Aorta (tissue), 5 donors: ENCODE measurements at places on chromosomes 3 and 15. TPM values are rescaled to one million over a fixed set of nuclear protein-coding genes. Genes with fewer than 3 reads are reported as not detected.
A peak's percentile ranks its signal among the peaks of the same experiment; 100 is the strongest.

TMCO5A gene
- total RNA-seq, result not detected

NR1I2 gene
- 0.12 TPM for total RNA-seq

SPATA12 gene
- not detected for total RNA-seq

GOLGA6L7 gene
- not detected for total RNA-seq

FHIT gene
- total RNA-seq, result 9.2 TPM

DHX30 gene
- 53.6 TPM for total RNA-seq

PLCH1 gene
- total RNA-seq, result 0.57 TPM

DNA sequence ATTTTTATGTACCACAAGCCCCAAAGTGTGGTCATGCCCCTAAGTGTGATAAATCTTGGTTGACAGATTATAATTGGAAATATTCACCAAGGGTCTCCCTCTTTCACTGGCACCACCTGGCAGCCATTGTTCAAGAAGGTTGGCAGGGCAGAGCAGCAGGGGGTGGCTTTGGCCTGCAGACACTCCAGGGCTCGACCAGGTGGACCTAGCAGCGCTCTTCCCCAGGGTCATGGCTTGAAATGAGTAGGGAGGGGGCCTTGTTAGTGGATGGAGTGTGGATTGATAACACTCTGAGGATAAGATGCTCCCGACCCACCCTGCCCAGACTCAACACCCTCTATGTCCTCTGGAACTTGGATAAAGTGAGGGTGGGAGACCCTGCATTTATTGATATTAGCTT lies 58.2 kb upstream of the KLHL25 start:
- DNase-seq, result no peak

GRCh38 chr15:71743861-71744382 lies 66.4 kb upstream of the NR2E3 start:
- DNase-seq, result no peak

DNA sequence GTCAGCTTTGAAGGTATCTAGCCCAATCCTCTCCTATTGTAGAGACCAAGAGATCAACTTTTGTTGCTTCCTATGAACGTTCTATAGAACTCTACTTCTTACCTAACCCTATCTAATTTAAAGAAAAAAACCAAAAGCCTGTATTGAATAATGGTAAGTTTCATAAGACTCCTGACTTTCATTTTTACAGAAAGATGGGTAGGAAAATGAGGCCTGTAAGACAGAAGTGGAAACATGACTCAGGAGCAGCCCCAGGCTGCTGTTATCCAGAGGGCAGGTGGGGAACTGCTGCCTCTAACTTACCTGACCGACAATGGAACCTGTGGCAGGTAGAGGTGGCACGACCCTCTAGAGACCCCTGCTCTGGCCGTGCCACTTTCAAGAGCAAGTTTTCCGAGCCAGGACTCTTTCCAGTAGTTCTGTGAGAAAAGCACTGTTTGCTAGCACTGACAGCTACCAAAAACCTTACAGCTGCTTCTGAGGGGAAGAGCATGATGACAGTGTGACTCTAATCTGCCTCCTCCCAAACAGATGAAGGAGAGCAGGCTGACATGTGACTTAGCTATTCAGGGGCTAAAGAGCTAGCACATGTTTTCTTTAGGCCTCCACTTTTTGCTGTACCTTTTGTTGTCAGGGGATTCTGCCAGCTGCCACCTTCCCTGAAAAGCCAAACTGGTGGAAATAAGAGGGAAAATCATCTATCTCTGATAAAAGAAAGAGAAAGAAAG lies 17.5 kb downstream of the POPDC2 start:
- DNase-seq, result no peak

DNA sequence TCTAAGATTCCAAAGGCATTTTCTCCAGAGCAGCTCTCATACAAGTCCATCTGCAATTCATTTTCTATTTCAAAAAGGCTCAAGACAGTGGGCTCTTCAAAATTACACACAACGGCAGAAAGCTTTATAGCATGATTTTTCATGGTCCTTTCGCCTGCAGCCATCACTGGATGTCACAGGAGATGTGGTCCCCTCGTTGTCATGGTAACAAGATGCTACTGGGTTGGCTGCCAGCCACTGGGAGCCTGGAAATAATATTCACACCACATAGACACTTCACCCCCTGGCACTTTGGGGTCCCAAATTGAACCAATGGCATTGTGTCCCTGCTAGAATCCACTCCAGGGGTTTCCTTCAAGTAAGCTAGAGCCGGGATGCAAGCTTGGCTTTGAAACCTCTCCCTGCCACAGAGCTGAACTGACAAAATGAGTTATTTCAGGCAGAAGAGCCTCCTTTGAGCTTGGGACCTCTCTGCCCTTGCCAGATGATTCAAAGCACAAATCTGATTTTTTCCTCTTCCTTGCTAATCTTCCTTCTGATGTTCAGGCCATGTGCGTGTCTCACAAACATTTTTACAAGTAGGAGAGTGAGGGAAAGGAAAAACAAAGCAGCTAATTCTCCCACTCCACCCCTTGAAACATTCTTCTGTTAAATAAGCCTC lies 512.6 kb upstream of the ADAMTS9 start:
- DNase-seq, result no peak

GRCh38 chr3:45528429-45528828 lies 66.1 kb upstream of the LIMD1 start:
- no peak for DNase-seq

GRCh38 chr3:181105646-181106045 lies 116.1 kb upstream of the DNAJC19 start:
- no peak for DNase-seq

- no peak for DNase-seq
Measured at GRCh38 chr15:97995192-97995591, 34.7 kb downstream of the ARRDC4 start.

GRCh38 chr3:122964811-122965210 lies 62.8 kb downstream of the SEMA5B start:
- DNase-seq, result no peak

DNA sequence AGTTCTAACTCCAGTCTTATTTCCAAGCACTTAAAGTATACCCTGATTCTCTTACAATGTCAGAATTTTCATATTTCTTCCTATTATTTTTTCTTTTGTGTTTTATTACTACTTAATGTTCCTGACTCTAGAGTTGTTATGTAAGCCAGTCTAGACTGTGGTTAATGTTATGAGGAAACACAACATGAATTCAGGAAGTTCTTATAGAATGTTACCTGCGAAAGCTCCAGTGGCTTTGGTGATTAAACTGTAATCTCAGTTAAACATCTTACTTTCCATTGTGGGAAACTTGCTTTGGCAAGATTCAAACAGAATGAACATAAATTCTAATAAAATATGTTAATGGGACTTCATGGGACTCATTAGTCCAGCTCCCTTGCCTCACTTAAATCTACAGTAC lies 36.6 kb upstream of the CHL1 start:
- DNase-seq, result no peak

DNA sequence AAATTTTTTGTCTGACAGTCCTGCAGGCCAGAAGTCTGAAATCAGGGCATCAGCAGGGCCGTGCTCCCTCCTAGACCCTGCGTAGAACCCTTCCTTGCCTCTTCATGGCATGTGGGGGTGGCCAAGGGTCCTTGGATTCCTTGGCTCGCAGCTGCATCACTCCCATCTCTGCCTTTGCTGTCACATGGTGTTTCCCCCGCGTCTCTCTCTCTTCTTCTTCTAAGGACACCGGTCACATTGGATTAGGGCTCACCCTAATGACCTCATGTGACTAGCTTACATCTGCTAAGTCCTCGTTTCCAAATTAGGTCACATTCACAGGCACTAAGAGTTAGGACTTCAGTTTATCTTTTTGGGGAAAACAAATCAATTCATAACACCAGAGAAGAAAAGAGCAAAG lies 12.0 kb downstream of the SLCO3A1 start:
- no peak for DNase-seq

DNA sequence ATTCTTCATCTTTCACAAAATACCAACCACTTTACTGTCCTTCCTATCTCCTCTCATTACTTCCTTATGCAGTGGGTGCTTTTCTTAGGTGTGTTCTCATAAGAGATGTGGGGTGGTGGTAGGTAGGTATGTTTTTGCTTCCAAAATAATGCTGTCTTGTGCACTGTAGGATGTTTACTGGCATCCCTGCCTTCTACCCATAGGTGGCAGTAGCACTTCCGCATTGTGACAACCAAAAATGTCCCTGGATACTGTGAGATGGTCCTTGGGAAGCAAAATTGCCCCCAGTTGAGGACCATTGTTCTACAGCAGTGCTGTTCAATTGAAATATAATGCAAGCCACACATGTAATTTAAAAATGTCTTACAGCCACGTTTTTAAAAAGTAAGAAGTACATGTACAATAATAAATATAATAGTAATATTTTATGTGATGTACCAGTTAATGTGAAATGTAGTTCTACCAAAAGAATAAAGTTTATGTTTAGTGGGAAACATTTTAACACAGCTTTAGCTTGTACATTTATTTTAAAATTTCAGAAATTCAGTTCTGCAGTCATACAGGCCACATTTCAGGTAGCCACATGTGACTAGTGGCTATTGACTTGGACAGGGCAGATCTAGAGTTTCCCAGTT lies 75.2 kb downstream of the NEO1 start:
- DNase-seq, result no peak

GRCh38 chr3:27661797-27662196 lies 60.3 kb downstream of the EOMES start:
- no peak for DNase-seq

DNA sequence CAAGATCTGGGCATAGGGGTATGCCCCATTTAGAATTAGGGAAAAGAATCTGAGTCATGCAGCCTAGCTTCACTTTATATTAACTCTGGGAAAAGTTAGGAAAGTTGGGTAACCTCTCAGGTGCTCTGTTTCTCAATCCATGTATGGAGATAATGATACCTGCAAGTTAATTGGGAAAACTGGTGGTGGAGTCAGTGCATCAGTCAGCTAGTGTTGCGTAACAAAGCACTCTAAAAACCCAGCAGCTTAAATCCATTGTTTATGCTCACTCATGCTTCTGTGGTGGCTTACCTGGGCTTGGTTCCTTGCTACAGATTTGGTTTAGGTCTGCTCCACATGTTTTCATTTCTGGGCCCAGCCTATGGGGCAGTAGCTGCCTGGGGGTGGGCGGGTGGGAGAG lies 91.0 kb downstream of the SMAD3 start:
- DNase-seq, result no peak

GRCh38 chr3:176848431-176849214 lies 348.7 kb downstream of the TBL1XR1 start:
- no peak for DNase-seq

GRCh38 chr3:105593315-105593714 lies 226.6 kb downstream of the ALCAM start:
- no peak for DNase-seq

- DNase-seq, result peak; percentile 97
Measured at GRCh38 chr3:150787741-150788370, 24.9 kb upstream of the SIAH2 start.
